Sciatic nerve (tissue), 2 donors: ENCODE measurements at places on chromosomes 16 and 17. TPM values are rescaled to one million over a fixed set of nuclear protein-coding genes. Genes with fewer than 3 reads are reported as not detected.

The AANAT gene
- total RNA-seq = not detected

- no peak for DNase-seq
Observed at GRCh38 chr16:88298833-88299745, 83.7 kb upstream of the ZNF469 start.

The ASIC2 gene
- 1.1 TPM for total RNA-seq

The IL21R gene
- total RNA-seq = 1.7 TPM

The VMO1 gene
- 5.4 TPM for total RNA-seq

The LGALS9B gene
- total RNA-seq = not detected

DNA sequence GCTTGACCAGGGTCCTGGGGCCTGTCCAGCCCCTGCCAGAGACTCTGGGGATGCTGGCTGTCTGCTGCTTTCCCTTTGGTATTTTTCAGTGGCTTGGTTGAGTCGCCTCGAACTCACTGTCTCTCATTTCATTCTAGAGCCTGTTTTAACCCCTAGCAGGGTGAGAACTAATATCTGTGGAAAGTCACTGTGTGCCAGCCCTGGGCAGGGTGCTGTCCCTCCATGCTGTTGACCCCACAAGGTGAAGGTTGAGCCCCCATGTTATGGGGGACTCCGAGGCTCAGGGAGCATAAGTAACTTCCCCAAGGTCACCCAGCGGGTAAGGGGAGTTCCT, 33.0 kb downstream of the DCAKD start:
- DNase-seq = no peak

DNA sequence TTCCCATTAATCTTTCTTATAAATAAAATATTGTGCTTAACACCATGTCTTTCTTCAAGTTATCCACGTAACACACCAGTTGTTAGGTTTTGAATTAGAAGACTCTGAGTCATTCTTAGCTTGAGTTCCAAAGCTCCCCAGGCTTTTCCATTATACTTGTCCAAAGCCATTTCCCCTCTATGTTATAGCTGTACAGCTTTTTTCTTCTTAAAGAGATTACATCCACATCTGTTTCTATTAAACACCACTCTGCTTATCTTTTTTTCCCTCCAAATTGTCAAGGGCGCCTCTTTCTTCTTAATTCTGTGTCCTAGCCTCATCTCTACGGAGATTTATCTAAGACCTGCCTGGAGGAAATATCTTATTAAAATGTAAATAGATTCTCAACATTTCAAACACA, 139.4 kb upstream of the CPHXL start:
- DNase-seq = no peak
